CD4-positive, alpha-beta T cell treated with Interleukin-1 beta for 1 hour (primary cell): ENCODE measurements at places on chromosomes 4 and X.

GRCh38 chr4:185171373-185172071 lies 28.5 kb downstream of the SLC25A4 start:
- DNase-seq: no peak

GRCh38 chrX:17741123-17741511 lies 3.8 kb downstream of the SCML1 start:
- DNase-seq: no peak

DNA sequence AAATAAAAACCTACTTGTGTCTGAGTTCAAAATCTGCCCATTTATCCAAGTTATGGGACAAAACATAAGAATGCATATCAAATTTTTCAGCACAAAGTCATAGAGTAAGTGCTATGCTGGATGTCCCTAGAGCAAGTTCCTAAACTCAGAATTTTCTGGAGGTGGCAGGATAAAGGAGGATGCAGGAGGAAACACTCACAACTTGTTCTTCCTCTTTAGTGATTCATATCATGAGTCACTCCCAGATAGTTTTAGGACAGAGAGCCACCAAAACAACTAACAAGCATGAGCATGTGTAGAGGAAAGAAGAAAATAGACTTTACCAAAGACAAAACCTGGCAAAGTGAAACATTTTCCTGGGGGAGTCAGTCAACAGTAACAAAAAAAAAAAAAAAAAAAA lies 302.7 kb downstream of the KCTD8 start:
- DNase-seq: no peak

GRCh38 chr4:38873290-38873944 lies 5.8 kb downstream of the FAM114A1 start:
- DNase-seq: no peak

GRCh38 chr4:78024085-78024484 lies 33.0 kb upstream of the FRAS1 start:
- no peak for DNase-seq

DNA sequence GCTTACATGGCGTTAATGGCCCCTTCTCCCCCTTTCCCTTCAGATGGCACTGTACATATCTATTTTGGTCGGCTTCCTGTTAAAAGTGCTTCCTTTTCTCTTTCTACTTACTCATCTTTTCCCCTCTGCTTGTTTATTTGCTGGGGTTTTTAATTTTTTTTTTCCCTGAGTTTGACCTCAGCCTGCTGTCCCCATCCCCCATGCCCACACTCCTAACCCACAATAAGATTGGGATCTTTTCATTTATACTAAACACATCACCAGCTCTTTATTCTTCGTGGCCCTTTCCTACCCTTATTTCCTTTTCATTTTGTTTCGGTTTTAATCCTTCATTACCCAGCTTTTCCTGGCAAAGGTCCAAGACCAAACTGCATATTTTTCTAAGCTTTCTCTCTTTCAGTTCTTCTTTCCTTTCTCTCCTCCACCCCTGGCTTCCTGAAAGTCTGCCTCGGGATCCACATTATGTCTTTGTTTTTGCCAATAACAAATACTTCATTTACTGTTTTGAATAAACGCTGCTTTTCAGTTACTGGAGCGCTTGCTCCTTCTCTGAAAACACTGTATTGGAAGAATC lies 152.0 kb upstream of the USP9X start:
- no peak for DNase-seq

GRCh38 chrX:22360129-22360528 lies 87.4 kb downstream of the CBLL2 start:
- DNase-seq: no peak

DNA sequence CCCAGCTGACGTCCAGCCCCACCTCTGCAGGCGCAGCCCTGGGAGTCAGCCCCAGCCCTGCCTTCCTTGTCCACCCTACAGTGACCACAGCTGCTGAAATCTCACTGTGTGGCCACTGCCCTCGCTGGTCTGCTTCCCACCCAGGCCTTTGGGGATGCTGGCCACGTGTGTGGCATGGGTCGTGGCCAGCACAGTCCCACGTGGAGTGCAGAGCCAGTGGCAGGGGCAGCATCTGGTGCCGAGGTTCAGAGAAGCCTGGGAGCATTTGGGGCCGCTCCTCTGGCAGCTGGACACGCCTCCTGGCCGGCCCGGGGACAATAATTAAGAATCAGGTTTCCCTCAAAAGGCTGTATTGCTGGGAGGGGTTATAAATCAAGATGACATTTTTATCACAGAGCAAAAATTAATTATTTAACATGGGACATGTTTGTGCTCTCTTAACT lies 92.1 kb downstream of the HMX1 start:
- DNase-seq: no peak

DNA sequence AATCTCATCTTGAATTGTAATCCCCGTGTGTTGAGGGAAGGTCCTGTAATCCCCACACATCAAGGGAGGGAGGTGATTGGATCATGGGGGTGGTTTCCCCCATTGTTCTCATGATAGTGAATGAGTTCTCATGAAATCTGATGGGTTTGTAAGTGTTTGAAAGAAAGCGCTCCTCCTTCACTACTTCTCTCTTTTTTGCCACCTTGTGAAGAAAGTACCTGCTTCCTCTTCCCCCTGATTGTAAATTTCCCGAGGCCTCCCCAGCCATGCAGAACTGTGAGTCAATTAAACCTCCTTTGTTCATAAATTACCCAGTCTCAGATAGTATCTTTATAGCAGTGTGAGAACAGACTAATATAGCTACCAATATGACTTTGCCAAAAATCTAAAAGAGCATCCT lies 41.1 kb downstream of the GBA3 start:
- DNase-seq: no peak

DNA sequence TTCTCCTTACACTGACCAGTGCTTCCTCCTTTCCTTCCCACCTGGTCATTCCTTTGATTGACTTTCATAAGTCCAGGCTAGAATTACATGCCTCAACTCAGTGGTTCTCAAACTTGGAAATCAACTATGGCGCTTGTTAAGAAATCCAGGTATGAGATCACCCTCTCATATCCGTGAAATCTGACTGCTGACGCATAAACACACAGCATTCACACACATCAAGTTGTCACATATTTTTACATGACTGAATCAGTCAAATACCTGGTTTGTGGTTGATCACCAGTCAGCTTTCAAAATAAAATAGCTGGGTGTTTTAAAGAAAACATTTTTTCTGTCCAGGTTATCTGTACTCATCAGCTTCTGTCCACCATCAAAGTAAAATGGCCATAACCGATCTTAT lies 433.5 kb downstream of the AFF2 start:
- no peak for DNase-seq

- no peak for DNase-seq
These were observed 16.0 kb upstream of the PAPSS1 start for GRCh38 chr4:107736037-107736436.

- no peak for DNase-seq
These were observed 63.3 kb downstream of the USP9X start for GRCh38 chrX:41148553-41148952.

DNA sequence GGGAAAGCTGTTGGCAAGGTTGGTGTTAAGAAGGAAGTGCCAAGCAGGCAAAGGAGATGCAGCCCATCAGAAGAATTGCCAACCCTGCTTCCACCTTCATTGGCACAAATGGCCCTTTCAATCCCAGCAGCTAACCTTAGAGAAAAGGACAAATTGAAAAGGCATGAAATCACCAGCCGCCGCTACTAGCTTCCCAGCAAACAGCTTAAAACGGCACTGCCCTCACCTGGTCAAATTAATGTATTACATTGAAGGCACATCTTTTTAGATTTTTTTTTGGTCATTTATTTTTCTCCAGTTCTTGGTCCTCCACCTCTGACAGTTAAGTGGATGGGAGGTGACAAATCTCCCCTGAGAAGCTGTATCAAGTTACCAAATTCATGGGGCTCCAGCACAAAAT lies 51.0 kb upstream of the NHSL2 start:
- peak; percentile 46 for DNase-seq

GRCh38 chr4:187993827-187994226 lies 1.7 kb upstream of the ZFP42 start:
- DNase-seq: no peak

DNA sequence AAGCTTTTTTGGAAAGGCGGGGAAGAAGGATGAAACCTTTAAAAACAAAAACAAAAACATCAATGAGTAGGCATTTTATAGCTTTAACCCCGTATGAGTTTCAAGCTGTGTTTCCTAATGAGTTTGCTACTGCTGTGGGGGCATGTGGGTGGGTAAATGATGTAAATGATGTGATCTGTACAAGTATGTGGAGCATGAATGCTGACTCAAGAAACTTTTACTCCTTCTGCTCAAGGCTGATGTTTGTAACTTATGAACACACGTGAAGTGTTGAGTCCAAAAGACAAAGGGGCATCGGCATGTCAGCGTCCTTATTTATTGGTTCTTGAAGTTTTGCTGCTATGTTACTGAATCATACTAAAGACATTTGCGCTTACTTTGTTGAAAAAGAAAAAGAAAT lies 76.9 kb downstream of the CLCN4 start:
- no peak for DNase-seq

- no peak for DNase-seq
These were observed 110.9 kb downstream of the AREG start for GRCh38 chr4:74555843-74556242.

- peak; percentile 21 for DNase-seq
These were observed 78.1 kb upstream of the PAGE3 start for GRCh38 chrX:55342533-55343501.

DNA sequence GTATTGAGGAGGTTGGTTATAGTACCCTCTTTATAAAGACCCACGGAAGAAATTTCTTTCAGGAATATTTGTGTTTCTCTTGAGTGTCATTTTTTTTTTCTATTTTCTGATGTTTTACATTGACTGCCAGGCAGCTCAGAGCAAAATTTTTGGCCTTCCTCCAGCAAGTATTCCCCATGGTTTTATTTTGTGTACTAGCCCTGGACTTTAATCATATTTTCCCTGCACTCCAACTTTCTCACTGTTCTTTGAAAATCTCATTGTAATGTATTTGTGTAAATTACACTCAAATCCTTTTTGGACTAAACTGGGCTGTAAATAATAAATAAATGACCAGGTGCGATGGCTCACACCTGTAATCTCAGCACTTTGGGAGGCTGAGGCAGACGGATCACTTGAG lies 45.6 kb upstream of the USP46 start:
- DNase-seq: no peak

DNA sequence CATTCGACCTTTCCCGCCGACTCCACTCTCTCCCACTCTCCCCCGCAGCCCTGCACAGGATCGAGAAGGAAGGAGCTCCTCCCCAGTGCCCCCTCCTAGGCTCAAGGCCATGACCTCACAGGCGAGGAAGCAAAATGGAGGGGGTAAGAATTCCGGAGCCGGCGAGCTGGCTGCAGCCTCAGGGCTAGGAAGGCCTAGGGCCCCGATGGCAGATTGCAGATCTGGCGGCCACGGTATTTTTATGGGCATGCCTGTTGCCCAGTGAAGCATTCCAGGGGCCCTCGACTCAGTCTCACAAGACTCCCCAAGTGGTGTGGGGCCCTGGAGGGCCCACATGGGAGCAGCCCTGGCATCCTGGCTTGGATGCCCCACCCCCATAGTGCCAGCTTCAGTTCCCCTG lies 942 bp upstream of the L1CAM start:
- DNase-seq: no peak

- DNase-seq: no peak
These were observed 49.5 kb upstream of the HELT start for GRCh38 chr4:184968784-184969201.
